ENCODE measurements at places on chromosomes 12 and 14.

GRCh38 chr12:113378291-113378690 lies 19.9 kb downstream of the PLBD2 start:
- DNase-seq: no peak

DNA sequence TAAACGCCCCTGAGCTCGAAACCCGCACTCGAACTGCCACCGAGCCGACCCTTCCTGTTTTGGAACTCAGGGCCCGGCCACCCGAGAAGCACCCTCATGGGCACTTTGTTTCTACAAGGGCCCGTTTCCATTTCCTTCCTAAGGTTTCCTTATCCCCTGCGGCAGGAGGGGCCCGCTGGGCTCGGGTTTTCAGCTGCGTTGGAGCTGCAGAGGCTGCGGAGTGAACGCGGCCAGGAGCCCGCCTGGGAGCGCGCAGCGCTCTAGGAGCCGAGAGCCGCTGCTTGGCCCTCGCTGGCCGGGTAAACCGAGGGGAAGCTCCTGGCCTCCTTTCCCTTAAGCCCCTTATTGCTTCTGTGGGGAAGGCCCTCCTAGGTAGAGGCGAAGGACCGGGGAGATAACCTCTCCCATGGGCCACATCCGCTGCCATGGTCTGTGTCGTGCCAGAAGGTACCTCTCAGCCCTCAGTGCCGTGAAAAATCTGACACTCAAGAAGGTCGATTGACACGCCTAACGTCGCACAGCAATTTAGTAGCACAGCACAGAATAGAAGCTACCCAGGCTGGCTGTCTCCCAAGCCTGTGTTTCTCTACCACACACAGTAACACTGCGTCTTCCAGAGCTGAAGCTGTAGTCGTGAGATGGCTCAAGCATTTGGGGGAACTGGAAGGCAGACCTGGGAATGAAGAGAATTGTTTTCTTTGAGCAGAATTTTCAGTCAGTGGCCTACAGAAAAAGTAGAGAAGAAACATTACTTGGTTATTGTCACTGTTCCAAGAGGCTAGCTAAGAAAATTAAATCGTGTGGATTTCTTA lies 12.9 kb upstream of the CALM1 start:
- peak; percentile 35 for DNase-seq

- DNase-seq: no peak
Observed at GRCh38 chr14:26339381-26339780, 258.5 kb downstream of the NOVA1 start.

- no peak for DNase-seq
Observed at GRCh38 chr12:69698054-69698453, 1.0 kb downstream of the BEST3 start.

DNA sequence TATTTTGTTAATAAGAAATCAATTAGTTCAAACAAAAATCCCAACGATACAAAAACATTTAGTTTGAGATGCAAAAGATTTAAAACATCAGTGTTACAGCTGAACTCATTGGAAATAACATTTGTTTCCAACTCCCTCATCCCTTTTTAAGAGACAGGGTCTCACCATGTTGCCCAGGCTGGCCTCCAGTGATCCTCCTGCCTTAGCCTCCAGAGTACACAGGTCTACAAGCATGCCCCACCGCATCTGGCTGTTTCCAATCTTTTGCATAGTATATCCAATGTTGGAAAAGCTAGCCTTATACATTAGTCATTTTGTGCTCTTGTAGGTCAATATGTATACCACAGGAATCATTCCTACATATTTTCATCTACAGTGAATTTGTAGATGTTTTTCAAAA lies 11.5 kb downstream of the RSRC2 start:
- DNase-seq: no peak

DNA sequence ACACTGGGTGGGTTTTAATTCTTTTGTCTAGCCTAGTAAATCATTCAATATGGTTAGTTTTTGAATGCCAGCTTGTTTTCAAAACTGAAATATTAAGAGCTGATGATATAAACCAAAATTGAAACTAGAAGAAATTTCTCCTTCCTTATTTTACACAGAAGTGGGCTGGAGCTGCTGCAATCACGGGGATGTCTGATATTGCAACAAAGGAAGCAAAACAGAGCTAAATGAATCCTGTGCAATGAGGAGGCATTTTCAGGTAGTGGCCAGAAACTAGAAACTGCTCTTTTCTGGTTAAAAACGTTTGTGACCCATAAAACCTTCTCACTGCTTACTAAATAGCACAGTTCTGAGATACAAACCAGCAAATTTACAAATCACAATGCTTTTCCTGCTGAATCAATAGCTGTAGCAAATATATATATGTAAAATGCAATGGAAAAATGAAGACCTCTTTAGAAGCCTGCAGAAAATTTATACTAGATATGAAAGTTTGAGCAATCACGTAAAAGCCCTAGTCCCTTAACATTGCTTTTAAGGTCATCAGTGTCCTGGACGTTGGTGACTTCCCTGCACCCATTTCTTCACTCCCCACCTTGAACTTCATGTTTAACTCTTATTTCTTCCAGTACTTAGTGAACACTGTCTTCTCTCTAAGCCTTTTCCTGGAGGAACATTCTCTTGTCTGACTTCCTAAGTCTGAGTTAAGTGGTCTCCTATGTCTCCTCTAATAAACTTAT lies 15.9 kb upstream of the LRRK2 start:
- DNase-seq: no peak

DNA sequence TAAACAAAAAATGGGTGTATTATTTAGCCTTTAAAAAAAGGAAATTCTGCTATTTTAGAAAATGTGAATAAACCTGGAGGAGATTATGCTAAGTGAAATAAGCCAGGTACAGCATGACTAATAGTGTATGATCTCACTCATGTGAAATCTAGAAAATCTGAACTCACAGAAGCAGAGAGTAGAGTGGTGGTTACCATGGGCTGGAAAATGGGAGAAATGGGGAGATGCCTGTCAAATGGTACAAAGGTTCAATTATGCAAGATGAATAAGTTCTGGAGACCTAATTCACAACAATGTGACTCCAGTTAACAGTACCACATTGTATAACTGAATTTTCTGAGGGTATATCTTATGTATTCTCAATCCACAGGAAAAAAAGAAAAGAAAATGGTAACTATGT lies 17.4 kb upstream of the LEMD3 start:
- no peak for DNase-seq

DNA sequence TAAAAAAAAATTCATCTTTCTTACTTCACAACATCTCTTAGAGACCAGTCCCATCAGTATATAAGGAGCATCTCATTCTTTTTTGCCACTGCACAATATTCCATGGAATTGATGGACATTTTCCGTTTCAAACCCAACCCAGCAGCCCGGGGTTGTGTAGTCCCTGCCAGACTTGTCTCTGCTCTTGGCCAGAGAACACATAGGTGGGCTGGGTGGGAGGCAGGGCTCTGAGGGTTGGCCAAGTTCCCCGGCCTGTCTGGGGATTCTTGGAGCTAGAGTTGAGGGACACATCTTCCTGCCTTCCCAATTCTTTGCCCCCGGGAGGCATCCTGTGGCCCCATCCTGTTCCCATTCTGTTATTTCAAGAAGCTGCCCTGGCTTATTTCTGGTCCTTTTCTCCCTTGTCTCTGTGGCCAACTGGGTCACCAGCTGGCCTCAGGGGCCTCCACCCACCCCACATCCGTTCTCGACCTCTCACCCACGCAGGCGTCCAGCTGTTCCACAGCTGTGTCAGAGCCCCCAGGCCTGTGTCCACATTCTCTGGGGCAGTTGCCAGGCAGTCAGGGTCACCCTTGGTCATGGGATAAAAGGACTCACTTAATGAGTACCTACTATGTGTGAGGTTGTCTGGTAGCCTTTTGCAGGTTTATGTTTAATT lies 52.0 kb upstream of the CCDC63 start:
- DNase-seq: no peak

DNA sequence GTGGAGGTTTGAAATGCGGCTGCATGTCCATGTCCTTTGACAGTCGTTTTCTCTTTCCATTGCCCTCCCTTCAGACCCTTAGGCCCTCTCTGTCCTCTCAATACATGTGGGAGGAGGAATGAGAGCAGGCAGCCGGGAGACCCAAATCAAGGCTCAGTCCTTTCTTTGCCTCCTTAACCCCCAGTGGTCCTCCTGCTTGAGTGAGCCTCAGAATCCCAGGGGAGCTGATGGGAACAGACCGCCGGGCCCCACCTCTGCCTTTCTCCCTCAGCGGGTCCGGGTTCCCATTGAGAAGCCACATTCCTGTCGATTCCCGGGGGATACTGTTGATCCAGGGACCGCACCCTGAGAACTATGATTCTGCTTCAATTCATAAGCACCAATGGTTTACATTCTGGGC lies 77.9 kb upstream of the RFLNA start:
- DNase-seq: no peak

GRCh38 chr14:52536269-52536668 lies 16.0 kb downstream of the TXNDC16 start:
- DNase-seq: no peak

GRCh38 chr12:81987371-81987770 lies 228.2 kb upstream of the PPFIA2 start:
- no peak for DNase-seq

DNA sequence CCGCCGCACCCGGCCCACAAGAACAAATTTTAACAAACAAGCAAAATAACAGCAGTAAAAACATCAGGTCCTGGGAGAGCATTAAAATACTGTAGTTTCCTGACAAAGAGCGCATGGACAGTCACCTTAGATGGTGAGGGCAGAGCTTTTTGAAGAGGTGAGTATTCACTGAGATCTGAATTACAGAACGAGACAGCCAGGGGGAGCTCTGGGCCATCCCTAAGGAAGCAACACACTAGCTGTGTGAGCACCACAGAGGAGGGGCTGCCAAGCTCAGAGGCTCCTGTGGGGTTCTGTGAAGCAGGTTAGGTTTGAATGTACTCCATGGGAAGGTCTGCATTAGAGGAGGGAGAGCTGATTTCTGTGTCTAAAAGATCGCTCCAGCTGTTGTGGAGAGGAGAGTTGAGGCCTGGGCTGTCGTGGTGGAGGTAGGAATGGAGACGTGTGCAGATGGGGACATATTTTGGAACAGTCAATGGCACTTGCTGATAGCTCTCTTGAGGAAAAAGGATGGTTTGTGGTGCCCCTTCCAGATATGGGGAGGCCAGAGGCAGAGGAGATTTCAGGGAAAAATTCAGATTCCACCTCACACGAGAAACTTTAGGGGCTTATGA lies 72.9 kb downstream of the TRAFD1 start:
- peak; percentile 27 for DNase-seq
